ENCODE measurements at places on chromosomes 13 and 19.
A peak's percentile ranks its signal among the peaks of the same experiment; 100 is the strongest.

- DNase-seq: no peak
These were observed 108.7 kb downstream of the DPF1 start for GRCh38 chr19:38115271-38115802.

DNA sequence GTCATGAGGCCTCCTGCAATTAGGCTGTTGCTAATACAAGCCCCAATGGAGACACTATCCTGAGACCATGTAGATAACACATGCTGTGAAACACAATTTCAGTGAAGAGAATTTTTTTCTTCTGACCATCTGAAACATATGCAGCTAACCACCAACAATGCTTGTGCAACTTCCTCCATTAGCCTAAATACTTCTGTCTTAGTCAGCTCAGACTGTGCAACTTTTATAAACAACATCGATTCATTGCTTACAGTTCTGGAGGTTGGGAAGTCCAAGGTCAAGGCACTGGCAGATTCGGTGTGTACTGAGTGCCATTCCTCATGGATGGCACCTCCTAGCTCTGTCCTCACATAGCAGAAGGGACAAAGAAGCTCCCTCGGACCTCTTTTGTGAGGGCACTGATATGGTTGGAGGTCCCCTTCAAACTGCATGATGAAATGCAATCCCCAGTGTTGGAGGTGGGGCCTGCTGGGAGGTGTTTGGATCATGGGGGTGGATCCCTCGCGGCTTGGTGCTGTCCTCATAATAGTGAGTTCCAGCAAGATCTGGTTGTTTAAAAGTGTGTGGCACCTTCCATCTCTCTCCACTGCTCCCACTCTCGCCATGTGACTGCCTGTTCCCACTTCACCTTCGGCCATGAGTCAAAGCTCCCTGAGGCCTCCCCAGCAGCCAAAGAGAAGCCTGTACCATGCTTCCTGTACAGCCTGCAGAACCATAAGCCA, 27.7 kb downstream of the STK24 start:
- no peak for DNase-seq

DNA sequence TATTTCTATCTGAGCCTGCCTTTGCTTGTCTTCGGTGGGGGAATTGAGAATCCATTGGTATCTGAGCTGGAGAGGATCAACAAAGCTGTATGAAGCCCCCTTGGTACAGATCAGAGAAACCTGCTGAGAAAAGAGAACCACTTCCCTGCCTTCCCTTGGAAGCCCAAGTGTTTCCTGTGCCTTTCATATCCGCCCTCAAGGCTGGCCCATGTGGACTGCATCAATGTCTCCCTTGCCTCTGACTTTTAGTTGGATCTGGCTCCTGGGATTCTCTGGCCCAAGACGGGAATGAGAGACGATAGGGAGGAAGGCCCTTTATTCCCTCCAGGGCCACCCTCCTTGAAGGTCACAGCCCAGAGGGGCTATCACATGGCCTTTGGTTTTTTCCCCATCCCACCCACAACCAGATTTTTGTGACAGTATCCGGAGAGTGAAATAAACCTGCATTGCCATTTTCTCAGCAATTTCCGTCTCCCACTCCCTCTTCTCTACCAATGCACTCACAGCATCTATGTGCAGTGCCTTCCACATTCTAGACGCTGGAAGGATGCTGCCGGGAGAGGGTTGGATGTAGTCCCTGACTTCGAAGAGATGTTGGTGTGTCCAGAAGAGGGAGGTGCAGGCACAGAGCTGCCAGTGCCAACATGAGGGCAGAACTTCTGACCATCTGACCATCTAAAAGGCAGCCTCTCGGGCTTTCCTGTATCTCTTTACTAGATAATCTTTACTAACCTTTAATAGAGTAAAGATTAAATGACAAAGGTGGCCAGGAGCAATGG, 63.8 kb downstream of the KCTD15 start:
- DNase-seq: no peak

DNA sequence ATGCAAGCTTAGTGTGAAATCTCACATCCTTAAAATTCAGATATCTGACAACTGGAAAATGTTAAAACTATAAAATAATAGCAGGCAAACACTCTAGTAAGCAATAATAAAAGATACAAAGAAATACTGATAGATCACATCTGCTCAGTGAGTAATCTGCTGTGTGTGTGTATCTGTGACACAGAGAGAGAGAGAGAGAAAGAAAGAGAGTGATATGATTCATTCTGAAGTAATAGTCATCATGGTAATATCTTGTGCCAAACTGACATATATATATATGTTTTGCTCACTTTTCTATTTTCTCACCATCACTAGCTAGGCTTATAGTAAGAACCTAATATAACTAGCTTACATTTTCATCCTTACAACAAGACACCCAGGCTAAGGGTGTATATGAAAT, 288.0 kb upstream of the SLITRK6 start:
- DNase-seq: no peak

DNA sequence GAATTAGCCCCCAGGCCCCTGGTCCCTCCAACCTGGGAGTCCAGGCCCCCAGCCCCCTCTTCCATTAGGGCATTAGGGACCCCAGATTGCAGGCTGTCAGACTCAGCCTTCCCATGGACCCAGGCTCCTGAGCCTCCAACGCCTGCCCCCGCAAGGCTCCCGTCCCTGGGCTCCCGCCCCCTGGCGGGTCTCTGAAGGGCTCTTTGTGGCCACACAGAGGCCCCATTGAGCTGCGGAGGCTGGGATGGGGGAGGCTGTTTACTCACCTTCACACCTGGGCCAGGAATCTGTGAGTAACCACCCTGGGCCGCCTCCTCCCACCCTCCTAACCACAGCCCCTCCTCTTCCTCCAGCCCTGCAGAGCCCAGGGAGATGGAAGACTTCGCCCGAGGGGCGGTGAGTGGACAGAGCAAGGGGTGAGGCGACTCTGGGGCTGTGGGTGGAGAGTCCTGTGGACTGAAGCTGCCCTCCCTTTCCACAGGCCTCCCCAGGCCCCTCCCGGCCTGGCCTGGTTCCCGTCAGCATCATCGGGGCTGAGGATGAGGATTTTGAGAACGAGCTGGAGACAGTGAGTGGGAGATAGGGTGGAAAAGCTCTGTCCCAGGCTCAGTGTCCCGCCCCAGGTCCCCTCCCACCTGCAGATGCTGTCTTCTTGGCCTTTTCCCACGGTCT, 4.9 kb downstream of the ARHGEF1 start:
- DNase-seq: peak; percentile 81

- no peak for DNase-seq
These were observed 30.3 kb upstream of the CACTIN start for GRCh38 chr19:3656747-3657394.

- no peak for DNase-seq
These were observed 58.6 kb downstream of the LIG4 start for GRCh38 chr13:108156749-108157148.

DNA sequence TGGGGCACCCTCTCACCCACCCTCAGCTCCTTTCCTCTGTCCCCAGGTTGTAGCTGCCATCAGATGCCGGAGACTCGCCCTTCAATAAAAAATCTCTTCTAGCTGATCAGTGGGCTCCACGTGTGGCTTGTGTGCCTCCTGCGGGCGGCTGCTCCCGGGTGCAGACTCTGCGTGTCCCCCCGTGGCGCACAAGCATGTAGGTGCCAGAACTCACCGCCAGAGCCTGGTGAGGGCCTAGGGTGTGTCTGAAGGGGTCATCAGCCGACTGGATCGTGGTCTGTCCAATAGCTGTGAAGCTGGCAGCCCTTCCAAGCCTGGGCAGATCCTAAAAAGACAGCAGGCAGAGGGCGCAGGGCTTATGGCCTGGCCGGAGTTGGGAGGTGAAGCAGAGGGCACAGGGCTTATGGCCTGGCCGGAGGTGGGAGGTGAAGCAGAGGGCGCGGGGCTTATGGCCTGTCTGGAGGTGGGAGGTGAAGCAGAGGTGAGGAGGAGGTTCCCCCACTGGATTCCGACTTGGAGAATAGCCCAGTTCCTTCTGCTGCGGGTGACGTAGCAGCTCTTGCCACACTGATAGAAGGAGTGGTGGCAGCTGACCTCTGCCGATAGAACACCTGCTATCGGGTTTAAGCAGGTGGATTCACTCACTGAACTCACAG, 11.7 kb downstream of the NOP53 start:
- no peak for DNase-seq

DNA sequence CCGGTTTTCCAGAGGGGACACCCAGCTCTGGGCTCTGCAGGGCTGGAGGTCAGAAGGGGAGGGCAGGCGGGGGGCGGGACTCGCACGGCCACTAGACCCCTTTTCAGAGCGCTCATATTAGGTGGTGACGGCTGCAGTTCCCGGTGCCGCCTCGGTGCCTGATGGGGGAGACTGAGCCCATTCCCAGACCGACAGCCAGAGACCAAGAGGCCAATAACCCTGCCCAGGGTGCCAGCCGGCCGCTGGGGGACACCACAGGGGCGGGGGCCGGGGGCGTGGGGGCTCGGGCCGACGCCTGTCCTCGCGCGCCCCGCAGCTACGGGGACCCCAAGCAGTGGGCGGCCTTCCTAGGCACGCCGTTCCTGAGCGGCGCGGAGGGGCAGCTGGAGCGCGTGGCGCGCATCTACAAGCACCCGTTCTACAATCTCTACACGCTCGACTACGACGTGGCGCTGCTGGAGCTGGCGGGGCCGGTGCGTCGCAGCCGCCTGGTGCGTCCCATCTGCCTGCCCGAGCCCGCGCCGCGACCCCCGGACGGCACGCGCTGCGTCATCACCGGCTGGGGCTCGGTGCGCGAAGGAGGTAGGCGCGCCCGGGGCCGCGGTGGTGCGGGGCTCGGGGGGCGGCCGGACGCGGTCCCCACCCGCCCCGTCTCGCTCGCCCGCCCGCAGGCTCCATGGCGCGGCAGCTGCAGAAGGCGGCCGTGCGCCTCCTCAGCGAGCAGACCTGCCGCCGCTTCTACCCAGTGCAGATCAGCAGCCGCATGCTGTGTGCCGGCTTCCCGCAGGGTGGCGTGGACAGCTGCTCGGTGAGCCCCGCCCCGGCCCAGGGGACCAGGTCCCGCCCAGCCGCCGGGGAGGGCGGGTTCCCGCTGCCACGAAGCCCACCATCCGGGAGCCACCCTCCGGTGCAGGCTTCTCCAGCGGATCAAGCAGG, 2.4 kb downstream of the TIMM13 start:
- DNase-seq: no peak

DNA sequence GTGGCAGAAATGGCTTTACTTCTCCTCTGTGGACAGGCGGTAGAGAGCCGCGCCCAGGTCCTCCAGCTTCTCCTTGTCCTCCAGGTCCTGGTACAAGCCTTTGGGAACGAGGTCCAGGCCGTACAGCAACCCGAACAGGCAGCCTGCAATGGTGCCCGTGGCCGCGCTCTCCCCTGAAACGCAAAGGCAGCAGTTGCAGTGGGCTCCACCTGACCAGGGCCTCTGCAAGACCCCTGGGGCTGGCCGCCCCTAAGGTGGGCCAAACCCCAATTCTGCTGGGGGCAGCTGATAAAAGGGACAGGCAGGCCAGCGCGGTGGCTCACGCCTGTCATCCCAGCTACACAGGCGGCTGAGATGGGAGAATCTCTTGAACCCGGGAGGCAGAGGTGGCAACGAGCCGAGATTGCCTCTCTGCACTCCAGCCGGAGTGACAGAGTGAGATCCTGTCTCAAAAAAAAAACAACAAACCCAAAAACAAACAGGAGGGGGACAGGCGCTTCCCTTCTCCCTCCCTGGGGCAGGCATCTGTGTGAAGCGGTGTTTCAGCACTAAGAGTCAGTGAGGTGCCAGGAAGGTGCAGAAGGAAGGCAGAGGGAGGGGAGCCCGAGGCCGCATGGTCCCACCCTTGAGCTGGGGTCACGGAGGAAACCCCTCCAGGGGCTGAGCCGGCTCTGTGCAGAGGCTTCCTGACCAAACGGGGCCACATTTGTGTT, 30.3 kb downstream of the ADPRHL1 start:
- no peak for DNase-seq

GRCh38 chr13:32746474-32746873, 160.2 kb downstream of the PDS5B start:
- no peak for DNase-seq

GRCh38 chr19:8334458-8335342, 8.4 kb downstream of the KANK3 start:
- DNase-seq: no peak

- DNase-seq: no peak
These were observed 6.5 kb upstream of the KCTD4 start for GRCh38 chr13:45207319-45207718.

DNA sequence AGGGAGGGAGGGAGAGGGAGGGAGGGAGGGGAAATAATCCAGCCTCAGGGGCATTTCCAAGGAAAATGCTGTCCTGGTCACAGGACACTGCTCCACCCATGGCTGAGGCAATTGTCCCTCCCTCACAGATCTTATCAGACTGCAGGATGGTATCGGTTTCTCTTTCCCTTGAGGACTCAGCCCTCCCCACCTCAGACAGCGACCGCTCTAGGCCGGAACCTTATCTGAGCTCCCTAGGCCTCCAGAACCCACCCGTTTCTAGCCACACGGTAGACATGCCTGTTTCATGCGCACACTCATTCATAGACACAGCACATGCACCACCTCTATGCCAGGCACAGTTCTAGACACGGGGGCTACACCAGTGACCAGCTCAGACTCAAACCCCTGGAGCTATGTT, 10.0 kb upstream of the IZUMO2 start:
- no peak for DNase-seq

DNA sequence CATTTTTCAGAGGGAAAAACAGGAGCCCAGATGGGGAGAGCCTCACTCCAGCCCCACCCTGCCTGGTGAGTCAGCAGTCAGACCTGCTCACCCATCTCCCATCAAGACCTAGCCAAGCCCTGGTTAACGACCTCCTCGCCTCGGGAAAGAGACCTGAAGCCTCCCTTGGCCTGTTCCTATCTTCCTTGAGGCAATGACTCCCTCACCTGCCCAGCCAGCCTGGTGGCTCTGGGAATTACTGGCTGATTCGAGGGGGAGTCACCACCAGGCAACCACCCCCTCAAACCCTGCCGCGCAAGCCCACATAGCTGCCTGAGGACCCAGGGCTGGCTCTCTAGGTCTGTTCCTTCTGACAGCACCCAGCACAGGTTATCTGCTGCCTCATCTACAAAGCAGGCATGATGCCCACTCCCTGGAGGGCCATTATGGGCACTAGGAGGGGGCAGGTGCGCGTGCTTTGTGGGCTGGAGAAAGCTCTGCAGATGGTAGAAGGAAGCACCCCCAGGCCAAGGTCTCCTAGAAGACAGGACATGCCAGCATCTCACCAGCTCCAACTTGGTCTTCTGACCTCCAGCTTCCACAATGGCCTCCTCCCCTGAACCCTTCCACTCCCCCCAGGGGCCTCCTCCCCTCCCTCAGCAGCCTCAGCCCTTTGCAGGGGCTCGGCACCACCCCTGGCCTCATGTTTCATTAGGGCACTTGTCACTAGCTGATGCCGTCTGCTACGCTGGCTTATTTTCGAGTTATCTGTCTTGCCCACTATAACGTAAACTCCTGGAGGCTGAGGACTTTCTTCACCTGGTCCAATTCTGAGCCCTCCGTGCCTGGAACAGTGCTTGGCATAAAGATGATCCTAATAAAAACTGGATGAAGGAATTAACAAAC, 10.4 kb downstream of the DEDD2 start:
- DNase-seq: no peak
